ENCODE measurements at places on chromosomes 13 and 19. TPM values are rescaled to one million over a fixed set of nuclear protein-coding genes. Genes with fewer than 3 reads are reported as not detected.

GRCh38 chr19:6125571-6125989 lies 9.9 kb upstream of the ACSBG2 start:
- H3K27ac ChIP-seq, result no peak overlapping the region
- no peaks in the 10 kb centered on the region for H3K27me3 ChIP-seq
- peak; percentile 60 for DNase-seq
- H3K4me1 ChIP-seq, result no peaks in the 10 kb centered on the region
- no peak overlapping the region for H3K4me3 ChIP-seq

KIR3DL1 gene
- not detected for total RNA-seq

ZNF471 gene
- total RNA-seq, result 11.0 TPM

NAPSA gene
- total RNA-seq, result 0.52 TPM

- H3K36me3 ChIP-seq, result no peaks in the 10 kb centered on the region
- no peaks in the 10 kb centered on the region for H3K4me1 ChIP-seq
- H3K4me3 ChIP-seq, result no peak overlapping the region
- no peak overlapping the region for H3K27ac ChIP-seq
Observed at GRCh38 chr19:10416380-10417257, 3.7 kb upstream of the PDE4A start.

All from aorta (tissue), 5 donors.